ENCODE measurements at places on chromosomes 7 and 10.

DNA sequence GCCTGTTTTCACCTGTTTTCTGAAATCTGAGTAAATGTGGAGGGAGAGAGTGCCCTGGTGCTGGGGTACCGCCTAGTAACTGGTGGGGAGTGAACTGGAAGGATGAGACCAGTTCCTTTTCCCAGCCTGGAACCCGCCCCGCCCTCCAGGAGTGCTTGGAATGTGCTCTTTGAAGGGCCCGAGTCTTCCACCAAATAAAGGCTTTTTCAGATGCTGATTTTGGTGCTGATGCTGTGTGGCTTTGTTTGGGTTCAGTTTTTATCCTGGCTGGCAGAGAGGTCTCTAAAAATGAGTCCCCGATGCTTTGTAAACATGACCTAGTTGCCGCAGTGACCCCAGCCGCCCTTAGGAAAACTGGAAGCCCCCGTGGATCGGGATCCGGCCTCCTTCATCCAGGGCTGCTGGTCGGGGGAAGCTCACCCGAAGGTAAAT, 25.9 kb downstream of the FOXK1 start:
- no peak for DNase-seq

GRCh38 chr7:143279186-143280098, 5.3 kb upstream of the TMEM139 start:
- DNase-seq, result peak; percentile 69

- DNase-seq, result no peak
These were observed 122.6 kb downstream of the INHBA start for GRCh38 chr7:41579961-41580935.

- DNase-seq, result no peak
These were observed 11.5 kb upstream of the SNX13 start for GRCh38 chr7:17951742-17952254.

DNA sequence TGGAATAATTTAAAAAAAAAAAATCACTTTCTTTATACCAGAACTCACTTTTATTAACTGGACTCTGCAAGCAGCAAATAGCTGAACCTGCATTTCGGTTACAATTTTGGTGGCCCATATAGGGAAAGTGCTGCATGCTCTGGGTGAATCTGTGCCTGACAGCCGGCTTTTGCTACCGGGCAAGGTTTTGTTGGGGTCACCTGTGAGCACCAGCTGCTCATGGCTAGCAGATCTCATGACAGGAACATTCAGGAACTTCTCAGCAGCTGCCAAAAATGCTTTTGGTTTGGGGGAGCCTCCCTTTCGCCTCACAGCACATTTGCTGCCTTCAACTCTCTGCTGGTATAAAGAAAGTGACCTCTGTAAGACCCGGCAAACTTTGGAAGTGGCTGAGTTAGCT, 13.2 kb upstream of the CREB3L2 start:
- DNase-seq, result no peak

- DNase-seq, result no peak
These were observed 17.6 kb downstream of the SLC35B4 start for GRCh38 chr7:134298902-134299683.

DNA sequence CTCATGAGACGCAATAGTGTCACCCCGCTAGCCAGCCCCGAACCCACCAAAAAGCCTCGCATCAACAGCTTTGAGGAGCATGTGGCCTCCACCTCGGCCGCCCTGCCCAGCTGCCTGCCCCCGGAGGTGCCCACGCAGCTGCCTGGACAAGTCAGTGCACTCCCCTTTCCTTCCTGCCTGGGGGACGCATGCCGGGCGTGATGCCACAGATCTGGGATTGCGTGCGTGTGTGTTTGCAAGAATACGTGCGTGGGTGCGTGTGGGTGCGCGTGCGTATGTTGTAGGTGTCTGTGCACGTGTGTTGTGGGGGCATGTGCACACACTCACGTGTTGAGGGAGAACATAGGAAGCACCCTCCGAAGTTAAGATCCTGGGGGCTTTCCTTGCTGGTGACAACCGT, 23.5 kb downstream of the PFKFB3 start:
- DNase-seq, result no peak

- no peak for DNase-seq
These were observed 29.2 kb upstream of the ATRNL1 start for GRCh38 chr10:115063701-115064658.

GRCh38 chr10:104109908-104110662, 11.9 kb upstream of the SFR1 start:
- no peak for DNase-seq

GRCh38 chr7:103928581-103928980, 60.9 kb downstream of the RELN start:
- DNase-seq, result no peak

DNA sequence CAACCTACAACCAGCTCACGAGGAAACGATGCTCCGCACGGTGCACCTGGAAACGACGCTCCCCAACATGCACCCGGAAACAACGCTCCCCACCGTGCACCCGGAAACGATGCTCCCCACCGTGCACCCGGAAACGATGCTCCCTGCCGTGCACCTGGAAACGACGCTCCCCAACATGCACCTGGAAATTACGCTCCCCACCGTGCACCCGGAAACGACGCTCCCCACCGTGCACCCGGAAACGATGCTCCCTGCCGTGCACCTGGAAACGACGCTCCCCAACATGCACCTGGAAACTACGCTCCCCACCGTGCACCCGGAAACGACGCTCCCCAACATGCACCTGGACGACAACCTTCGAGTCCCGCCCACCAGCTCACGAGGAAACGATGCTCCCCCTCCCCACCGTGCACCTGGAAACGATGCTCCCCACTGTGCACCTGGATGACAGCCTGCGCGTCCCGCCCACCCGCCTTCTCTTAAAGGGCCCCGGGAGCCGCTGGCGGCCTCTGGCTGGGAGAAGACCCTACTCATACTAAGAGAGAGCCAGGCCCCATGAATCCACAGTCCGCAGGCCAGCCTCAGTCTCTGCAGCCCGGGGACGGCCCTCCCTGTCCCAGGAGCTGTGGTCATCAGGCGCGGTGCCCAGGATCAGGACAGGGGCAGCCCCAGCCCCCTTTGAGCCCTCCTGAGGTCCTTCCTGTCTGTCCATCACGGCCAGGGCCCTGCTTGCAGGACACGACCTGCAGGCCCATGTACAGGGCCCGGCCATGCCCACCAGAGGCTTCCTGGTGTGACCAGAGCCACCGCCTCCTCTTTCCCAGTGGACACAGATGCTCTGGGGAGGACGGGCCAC, 98.3 kb downstream of the PDGFA start:
- no peak for DNase-seq

GRCh38 chr10:75772153-75772887, 340.9 kb downstream of the LRMDA start:
- peak; percentile 69 for DNase-seq

- DNase-seq, result no peak
These were observed 39.8 kb upstream of the ZNF438 start for GRCh38 chr10:31071232-31072005.

GRCh38 chr10:132990684-132991545, 48.5 kb upstream of the CFAP46 start:
- DNase-seq, result no peak

- DNase-seq, result peak; percentile 36
These were observed 176.5 kb upstream of the FAM3C start for GRCh38 chr7:121572615-121573014.

- no peak for DNase-seq
These were observed 128.4 kb downstream of the MTERF1 start for GRCh38 chr7:91752102-91752501.

DNA sequence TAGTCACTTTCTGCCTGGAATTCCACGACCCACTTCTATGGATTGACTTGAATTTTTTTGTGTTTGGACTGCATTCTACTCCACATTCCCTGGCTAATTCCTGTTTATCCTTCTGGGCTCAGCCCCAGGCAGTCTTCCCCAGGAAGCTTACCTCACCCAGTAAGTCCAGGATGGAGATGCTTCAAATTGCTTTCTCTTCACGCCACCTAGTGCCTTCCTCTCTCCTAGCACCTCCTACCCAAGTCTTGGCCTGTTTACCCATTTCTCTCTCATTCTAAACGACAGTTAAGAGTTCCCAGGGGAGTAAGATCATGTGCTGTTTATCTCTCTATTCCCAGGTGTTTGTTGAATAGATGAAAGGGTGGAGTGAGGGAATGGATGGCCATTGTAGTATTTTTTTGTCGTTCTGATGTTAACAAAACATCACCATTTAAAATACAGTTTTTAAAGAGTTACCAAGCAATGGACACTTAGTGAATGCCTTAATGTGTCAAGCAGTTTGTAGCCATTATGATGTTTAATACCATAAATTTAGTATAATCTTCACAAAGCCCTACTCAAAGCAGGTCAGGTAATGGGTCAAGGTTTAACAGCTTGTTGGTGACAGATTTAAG, 45.5 kb upstream of the TARP start:
- DNase-seq, result no peak

DNA sequence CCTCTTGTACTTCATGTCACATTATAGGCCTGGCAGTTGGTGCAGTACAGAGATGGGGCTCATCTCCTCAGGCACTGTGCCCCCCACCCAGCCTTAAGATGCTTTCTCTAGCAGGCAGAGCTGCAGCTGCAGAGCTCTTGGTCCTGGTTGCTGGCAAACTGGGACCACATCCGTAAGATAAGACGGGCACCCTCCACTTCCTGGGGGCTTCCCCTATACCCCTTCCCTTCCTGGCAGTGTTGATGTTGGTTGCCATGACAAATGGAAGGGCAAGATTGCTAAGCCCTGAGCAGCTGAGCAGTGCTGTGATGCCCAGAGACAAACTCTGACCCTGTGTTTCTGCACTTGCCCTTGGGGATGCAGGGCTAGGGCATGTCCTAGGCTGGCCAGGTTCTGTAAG, 103.4 kb upstream of the ANLN start:
- peak; percentile 86 for DNase-seq

- no peak for DNase-seq
These were observed 242.3 kb upstream of the AOAH start for GRCh38 chr7:36966636-36967035.

DNA sequence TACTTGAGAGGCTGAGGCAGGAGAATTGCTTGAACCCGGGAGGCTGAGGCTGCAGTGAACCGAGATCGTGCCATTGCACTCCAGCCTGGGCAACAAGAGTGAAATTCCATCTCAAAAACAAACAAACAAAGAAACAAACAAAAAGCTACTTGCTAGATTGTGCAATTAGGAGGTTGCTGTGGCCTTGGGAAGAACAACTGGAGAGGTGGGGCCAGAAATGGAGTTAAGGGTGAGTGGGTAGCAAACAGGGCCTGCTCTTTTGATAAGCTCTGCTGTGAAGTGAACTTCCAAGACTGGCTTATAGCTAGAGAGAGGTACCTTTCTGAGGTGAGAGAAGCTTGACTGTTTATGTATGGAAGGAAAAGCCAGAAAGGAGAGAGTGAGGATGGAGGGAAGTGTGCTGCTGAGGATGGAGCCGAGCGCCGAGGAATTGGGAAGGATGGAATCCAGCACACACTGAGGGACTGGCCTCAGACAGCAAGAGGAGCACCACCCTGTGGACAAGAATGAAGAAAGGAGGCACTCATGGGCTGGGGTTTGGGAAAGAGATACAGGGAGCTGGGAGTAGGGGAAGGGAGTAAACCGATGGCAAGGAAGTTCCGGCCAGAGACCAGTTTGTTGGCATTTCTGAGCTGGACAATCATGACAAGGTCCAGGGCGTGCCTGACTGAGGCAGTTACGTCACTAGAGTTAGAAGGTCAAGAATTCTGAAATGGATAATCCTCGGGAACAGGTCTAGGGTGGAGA, 7.0 kb upstream of the RPEL1 start:
- no peak for DNase-seq

DNA sequence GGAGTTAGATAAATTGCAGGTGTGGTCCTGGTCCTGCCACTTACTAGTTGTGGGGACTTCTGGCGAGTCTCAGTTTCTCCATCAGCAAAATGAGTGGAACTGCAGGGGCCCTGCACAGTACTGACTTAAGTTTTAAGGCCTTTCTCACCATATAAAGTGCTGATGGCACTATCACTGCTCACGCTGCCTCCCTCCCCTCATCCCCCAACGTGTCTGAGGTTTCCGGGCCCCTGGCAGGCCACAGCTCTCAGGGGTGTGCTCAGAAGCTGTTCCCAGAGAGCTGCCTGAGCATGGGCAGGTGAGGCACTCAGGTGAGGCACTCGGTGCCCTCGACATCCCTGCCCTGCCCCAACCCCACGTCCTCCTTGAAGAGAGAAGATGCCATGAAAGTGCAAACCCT, 74.2 kb downstream of the VOPP1 start:
- no peak for DNase-seq

DNA sequence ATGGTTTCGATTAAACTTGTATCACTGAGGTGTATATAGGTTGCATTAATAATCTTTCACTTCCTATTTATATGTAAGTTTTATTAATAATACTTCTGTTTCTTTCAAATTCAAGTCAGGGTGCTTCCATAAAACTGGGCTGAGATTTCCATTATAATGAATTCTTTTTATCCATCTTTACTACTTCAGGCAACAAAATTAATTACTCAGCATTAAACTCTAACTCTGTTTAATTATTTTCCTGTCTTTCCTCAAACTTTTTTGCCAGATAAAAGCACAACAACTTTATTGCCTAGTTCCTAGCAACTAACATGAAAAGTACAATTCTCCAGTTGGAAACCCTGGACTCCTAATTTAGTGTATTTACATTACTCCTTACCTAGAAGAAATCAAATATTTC, 3.0 kb upstream of the MINDY3 start:
- no peak for DNase-seq

DNA sequence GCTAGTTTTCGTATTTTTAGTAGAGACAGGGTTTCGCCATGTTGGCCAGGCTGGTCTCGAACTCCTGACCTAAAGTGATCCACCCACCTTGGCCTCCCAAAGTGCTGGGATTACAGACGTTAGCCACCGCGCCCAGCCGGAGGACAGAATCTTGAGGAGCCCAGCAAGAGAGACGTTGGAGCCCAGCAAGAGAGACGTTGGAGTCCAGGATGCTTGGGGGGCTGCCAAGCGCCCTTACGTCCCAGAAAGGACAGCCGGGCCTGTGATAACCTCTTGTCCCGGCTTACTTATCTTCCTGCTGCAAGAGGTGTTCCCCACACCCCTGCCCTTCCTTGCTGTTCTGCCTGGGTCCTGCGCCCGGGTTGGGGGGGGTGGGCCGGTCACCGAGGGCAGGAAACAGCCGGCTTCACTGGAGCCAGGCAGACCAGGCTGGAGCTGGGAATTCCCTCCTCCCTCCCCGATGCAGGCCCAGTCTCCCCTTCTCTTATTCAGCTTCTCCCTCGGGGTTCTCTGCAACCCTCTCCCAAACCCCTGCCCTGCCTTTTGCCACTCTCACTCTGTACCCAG, 1.9 kb upstream of the EPHB4 start:
- no peak for DNase-seq

DNA sequence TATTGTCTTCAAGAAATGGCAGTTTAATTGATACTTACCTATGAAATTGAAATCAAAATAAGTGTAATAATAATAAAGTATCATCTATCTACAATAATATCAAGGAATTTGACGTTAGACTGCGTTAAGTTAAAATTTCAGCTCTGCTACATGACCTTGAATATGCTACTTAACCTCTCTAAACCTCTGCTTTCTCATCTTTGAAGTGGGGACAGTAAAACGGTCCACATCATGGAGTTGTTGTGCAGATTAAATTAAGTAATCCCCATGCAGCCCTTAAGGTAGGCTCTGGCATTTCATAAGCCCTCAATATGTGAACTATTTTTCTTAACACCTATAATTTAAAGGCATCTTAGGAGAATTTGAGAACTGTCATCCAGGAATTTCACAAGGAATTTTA, 252.4 kb upstream of the PHF14 start:
- no peak for DNase-seq
